NCI-H1048 (cell line): ENCODE measurements at places on chromosomes 5 and 9.

GRCh38 chr9:107147134-107147533 lies 135.9 kb upstream of the RAD23B start:
- no peak for DNase-seq

GRCh38 chr5:170483701-170484458 lies 19.9 kb upstream of the KCNIP1 start:
- DNase-seq, result no peak

DNA sequence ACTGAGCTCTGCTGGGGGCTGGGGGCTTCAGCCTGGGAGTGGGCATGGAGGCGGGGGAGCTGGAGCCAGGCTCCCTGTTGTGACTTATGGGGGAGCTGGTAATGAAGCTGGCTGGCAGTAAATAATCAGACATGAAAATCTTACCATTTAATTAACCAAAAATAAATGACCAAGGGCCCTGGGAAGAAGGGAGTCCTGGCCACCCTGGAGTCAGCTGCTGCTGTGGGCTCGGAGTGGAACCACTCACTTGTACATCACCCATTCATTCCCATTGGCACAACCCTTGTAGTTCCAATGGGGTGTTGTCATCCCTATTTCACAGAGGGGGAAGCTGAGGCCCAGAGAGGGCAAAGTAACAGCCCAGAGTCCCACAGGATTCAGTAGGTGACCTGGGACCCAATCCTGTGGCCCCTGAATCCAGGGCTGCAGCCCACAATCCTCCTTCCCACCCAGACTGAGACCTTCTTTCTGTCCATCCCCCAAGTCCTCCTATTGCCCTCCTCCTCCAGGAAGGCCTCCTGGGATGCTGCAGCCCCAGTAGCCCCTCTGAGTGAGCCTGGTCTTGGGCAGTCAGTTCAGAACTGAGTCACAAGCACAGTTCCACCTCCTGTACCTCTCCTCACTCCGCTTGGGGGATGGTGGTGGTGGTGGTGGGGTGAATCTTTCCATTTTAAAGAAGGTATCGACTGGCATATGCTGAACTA lies 259.4 kb upstream of the MVB12B start:
- no peak for DNase-seq

GRCh38 chr9:90964101-90965020 lies 162.7 kb downstream of the SYK start:
- no peak for DNase-seq

DNA sequence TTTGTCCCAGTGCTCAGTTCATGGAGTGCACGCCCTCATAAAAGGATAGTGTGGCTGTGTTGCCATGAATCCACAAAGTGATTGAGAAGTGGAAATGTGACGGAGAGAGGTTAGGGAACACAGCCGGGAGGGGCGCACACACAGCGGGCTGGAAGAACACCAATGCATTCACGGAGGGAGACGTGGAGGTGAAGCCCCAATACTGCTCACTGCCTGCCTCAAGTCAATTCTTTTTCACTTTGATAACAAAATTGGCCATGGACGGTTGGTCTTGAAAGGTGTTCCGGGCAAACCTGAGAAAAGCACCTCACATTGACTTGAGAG lies 424.1 kb downstream of the MED10 start:
- no peak for DNase-seq

DNA sequence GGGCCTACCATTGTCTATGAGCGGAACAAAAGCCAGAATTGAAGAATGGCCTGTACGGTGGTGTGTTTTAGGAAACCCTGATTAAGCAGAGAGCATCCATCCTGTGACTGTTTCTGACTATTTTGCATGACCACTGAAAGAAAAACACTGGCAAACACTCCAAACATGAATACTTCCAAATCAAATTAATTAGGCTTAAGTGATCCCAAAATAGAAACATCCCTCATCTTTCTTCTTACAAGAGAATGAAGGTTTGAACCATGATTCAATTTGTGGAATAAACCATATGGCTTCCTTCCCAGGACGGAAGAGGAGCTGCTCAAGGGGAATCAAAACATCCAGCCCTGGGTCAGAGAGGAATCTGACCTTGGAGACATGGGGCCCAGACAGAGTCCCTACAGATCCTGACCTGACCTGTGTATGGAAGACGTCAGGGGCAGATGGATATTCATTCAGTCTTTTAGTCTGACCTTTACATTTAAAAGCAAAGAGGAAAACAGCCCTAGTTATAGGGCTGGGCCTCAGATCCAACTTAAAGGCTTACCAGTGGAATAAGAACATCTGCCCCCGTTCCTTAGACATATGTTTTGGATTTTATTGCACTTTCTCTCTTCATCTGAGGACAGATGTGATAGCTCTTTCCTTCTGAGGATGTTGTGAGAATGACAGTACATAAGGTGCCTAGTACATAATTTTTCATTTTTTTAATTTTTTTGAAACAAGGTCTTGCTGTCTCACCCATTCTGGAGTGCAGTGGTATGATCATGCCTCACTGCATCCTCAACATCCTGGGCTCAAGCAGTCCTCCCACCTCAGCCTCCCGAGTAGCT lies 17.6 kb upstream of the RECK start:
- DNase-seq, result no peak

DNA sequence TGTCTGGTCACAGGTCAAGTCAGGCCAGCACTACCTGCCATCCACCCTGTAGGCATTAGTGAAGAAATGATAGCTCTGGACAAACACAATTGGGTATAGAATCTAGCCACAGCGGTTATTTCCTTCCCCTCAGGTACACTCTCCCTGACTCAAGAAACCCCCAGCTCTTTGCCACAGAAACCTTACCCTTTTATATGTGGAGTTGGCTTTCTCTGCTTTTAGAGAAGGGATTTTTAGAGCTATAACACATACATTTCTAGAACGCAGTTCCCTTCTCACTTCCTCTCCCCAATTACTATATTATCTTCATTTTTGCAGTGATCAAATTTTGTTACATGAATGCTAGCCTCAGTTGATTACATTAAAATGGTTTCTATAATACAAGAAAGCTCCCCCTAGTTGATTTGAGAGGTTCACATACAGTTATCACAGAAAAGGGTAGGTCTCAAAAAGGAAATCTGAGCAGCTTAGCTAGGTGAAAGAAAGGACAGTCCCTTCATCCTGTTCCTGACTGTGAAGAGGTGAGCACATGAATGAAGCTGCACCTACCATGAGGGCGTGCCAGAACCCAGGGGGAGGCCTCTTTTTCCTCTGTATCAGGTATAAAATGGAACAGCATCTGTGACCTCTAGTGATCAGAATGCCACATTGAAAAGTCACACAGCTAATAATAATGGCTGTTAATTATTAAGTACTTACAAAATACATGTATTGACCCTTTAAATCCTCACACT lies 425.6 kb downstream of the KIAA0825 start:
- DNase-seq, result no peak

DNA sequence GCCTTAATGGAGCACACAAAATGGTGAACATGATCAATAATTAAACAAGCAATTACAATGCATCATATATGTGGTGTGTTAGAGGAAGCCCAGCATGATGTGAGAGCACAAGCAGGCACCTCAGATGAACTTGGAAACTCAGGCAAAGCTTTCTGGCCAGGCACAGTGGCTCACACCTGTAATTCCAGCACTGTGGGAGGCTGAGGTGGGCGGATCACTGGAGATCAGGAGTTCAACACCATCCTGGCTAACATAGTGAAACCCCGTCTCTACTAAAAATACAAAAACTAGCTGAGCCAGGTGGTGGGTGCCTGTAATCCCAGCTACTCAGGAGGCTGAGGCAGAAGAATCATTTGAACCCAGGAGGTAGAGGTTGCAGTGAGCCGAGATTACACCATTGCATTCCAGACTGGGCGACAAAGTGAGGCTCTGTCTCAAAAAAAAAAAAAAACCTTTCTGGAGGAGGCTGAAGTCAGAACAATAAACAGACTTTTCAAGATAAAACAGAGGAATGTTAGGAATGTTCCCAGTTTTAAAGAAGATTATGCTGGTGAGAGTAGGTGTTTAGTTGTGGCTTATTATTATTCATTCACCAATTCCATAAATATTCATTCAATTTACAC lies 159.4 kb downstream of the CEMIP2 start:
- DNase-seq, result no peak

DNA sequence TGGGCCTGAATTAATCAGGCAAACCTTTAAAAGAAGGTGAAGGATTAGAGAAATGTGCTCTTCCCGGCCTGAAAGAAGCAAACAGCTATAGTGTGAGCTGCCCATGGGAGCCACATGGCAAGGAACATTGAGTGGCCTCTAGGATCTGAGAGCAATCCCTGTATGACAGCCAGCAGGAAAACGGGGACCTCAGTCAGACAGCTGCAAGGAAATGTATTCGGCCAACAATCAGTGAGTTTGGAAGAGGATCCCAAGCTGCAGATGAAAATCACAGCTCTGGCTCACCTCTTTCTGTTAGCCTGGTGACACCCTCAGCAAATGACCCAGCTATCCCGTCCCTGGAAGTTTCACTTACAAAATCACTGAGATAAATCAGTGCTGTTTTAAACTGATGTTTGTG lies 309.2 kb downstream of the SH3GL2 start:
- no peak for DNase-seq

GRCh38 chr9:18448101-18448500 lies 25.9 kb upstream of the ADAMTSL1 start:
- DNase-seq, result no peak
